ENCODE measurements at places on chromosomes 6 and 20.

GRCh38 chr6:20325641-20326421 lies 75.8 kb upstream of the E2F3 start:
- no peak for DNase-seq

DNA sequence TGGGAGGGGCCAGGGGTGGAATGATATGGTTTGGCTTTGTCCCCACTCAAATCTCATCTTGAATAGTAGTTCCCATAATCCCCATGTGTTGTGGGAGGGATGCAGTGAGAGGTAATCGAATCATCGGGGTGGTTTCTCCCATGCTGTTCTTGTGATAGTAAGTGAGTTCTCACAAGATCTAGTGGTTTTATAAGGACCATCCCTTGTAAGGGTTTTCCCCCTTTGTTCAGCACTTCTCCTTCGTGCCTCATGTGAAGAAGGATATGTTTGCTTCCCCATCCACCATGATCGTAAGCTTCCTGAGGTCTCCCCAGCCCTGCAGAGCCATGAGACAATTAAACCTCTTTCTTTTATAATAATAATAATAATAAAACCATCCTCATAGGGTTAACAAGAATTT lies 88.8 kb upstream of the PRND start:
- DNase-seq, result no peak

DNA sequence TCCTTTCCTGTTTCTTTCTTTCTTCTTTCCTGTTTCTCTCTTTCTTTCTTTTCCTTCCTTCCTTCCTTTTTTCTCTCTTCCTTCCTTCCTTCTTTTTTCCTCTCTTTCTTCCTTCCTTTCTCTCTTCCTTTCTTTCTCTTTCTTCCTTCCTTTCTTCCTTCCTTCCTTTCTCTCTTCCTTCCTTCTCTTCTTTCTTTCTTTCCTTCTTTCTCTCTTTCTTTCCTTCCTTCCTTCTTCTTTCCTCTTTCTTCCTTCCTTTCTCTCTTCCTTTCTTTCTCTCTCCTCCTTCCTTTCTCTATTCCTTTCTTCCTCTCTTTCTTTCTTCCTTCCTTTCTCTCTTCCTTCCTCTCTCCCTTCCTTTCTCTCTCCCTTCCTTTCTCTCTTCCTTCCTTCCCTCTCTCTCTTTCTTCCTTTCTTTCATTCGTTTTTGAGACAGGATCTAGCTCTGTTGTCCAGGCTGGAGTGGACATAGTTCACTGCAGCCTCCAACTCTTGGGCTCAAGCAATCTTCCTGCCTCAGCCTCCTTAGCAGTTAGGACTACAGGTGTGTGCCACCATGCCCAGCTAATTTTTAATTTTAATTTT lies 170.8 kb upstream of the GMDS start:
- DNase-seq, result no peak

GRCh38 chr6:44659726-44660125 lies 272.2 kb downstream of the CDC5L start:
- DNase-seq, result peak; percentile 62

DNA sequence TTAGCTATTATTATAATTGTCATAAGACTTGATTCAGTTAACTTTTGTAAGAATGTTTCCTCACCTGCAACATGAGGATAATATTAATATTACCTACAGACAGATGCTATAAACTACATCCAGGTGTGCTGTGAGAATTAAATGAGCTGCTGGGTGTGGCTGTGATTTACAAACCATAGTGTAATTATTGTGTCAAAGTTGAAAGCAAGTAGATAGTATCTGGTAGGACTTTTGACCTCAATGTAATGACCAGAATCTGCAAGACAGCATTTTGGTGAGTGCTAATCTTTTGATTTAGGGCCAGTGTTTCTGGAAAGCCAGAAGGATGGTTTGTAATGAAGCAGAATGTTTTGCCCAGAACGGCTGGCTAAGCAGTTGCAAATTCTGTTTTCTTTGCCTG lies 162.5 kb downstream of the TRMT11 start:
- no peak for DNase-seq

- DNase-seq, result peak; percentile 5
Measured at GRCh38 chr6:155604991-155605390, 149.4 kb upstream of the NOX3 start.

- no peak for DNase-seq
Measured at GRCh38 chr6:305371-306206, 13.3 kb downstream of the DUSP22 start.

DNA sequence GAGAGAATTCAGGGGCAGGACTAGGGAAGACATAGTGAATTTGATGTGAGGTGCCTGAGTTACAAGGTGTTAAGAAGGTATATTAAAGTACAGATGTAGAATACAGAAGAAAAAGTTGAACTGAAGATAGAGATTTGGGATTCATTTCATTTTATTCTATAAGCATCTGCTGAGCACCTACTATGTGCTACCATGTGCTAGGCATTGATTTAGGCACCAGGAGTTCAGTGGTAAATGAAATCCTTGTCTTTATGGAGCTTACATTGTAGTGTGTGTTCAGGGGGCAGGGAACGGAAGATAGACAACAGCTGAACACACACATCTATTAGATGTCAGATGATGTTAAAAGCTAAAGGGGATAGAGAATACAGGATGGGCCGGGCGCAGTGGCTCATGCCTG lies 2.8 kb downstream of the RSPH9 start:
- no peak for DNase-seq

DNA sequence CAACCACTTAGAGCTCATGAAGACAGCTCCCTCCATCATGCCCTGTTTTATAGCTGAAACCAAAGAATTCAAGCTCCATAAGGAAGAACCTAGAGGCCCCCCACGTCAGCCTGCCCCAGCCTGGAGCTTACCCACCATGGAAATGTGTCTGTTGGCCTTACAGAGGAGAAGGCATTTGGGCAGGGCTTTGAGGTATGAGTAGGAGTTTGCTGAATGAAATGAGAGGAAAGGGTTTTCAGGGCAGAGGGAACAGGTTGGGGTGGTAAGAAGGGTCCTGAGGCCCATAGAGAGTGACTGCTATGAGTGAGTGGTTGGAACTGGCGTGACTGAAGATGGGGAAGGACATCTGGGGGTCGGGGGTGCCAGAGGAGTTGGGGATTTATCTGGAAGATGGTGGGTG lies 12.7 kb upstream of the GATA5 start:
- no peak for DNase-seq

GRCh38 chr6:99867026-99867425 lies 127.0 kb downstream of the MCHR2 start:
- no peak for DNase-seq

GRCh38 chr6:34206726-34207125 lies 29.9 kb upstream of the HMGA1 start:
- DNase-seq, result no peak

DNA sequence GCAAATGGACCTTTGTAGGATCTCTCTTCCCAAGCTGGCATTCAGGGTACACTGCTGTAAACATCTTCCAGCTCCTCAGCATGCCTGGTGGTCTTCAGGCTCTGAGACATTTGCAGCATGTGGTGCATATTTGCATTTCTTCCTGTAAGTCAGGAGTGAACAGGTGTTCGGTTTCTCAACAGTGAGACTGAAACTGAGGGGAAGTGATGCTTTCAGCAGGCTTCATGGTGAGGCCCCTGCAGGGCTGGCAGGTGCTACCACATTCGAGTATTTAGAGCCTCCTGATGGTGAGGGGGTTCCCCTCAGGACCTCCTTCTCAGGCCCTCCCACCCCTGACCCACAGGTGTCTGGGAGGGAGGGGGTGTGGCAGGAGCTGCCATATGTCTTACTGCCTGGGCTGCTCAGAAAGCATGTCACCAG lies 15.1 kb downstream of the MYBL2 start:
- DNase-seq, result no peak

- peak; percentile 53 for DNase-seq
Measured at GRCh38 chr20:25309395-25310267, 61.7 kb downstream of the PYGB start.

DNA sequence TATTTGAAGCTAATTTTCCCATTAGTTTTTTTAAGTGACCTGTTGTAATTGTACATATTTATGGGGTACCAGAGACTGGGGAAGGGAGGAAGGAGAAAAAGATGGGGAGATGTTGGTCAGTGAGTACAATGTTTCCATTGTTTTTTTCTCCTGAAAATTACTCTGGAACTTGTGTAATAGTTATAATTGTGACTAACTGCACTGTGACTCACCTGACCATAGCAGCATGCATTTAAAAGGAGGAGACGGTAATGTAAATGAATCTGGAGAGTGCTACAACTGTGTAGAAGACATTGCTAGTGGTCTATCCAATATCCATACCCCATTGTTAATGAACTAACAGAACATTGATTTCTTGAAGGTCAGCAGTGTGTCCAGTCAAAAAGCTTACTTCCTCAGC lies 133.4 kb downstream of the RFPL4B start:
- peak; percentile 48 for DNase-seq

DNA sequence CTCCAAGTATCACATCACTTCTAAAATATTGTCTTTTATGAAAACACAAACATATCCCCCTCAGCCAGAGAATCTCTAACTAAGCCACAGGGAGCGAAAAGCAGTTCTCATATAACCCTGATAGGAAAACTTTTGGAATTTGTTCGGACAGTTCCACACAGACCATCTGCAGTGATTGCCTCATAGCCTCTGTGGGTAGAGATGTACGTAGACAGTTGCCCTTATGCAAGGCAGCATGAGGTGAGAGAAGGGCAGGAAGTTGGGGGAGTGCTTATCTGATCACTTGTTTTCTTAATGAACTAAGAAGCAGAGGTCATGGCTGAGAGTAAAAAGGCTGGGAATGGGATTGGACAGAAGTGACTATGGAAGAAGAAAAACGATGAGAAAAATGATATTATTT lies 39.6 kb downstream of the SLC23A2 start:
- peak; percentile 78 for DNase-seq

GRCh38 chr6:13767121-13767808 lies 47.1 kb downstream of the MCUR1 start:
- peak; percentile 56 for DNase-seq

- no peak for DNase-seq
Measured at GRCh38 chr6:160224639-160225237, 33.9 kb downstream of the SLC22A2 start.

GRCh38 chr20:48826069-48826468 lies 1.7 kb downstream of the PREX1 start:
- DNase-seq, result no peak

- peak; percentile 18 for DNase-seq
Measured at GRCh38 chr6:33824461-33825154, 20.8 kb upstream of the MLN start.

DNA sequence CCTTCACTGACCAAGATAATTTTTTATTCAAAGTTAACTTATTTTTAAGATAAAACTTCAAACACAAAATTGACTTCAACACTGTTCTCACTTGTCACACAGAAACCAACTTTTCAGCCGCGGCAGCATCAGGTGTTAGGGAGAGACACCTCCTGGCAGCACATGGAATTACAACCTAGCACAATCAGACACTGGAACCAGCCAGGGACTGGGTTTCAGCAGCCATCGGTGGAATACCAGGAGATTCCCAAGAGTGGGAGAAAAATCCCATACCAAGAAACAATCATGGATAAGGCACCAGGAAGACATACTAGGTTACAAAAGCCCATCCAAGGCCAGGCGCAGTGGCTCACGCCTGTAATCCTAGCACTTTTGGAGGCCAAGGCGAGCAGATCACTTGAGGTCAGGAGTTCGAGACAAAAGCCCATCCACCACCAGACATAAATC lies 70.0 kb downstream of the SNX5 start:
- peak; percentile 63 for DNase-seq

DNA sequence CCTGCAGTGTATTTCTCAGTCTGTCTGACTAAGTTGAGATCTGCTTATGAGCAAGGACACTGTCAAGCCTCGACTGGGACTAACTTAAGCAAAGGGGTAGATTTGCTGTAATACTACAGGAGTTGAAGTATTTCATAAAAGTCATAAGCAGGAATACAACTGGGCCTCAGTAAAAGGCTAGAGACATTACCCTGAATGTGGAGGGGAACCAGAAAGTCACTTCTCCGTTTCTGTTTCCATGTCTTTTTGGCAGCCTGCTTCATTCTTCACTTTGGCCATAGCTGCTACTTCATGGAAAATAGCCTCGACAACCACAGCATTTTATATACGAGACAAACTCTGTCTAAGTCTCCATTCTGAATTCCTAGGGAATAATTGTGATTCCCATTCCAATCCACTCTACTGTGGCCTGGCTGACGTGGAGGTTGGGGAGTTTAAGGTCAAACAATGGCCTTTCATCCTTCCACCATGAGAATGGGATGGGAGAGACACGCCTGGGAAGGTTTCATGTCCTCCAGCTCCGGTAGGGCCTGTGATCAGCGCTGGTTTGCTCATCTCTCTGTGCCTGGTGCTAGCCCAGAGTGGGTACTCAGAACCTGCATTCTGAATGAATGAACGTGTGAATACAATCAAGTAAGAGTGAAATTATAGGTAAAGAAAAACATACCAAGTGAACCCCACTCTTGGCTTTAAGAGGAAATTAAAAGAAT lies 37.1 kb upstream of the DUSP22 start:
- DNase-seq, result no peak

GRCh38 chr20:44566018-44566417 lies 16.4 kb upstream of the PKIG start:
- no peak for DNase-seq

DNA sequence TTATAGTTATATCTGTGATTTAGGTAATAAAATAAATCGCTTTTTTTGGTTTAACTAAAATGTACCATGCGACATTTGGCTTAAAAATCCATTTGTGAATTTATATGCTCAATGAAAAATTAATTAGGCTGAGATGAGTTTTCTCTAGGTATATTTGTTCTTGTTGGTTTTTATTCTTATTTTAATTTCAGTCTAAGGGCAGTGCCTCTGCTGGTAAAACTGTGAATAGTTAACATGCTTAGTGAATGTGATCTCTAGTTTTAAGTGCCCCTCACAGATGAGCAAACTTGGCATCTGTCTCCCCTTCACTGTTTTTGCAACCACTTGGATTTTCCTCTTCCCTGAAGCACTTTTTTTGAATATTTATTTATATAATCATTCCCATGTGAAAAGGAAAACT lies 822.7 kb downstream of the GRIK2 start:
- no peak for DNase-seq

GRCh38 chr6:139545206-139546105 lies 171.0 kb upstream of the CITED2 start:
- no peak for DNase-seq

GRCh38 chr6:24004659-24005058 lies 121.4 kb upstream of the NRSN1 start:
- DNase-seq, result no peak

DNA sequence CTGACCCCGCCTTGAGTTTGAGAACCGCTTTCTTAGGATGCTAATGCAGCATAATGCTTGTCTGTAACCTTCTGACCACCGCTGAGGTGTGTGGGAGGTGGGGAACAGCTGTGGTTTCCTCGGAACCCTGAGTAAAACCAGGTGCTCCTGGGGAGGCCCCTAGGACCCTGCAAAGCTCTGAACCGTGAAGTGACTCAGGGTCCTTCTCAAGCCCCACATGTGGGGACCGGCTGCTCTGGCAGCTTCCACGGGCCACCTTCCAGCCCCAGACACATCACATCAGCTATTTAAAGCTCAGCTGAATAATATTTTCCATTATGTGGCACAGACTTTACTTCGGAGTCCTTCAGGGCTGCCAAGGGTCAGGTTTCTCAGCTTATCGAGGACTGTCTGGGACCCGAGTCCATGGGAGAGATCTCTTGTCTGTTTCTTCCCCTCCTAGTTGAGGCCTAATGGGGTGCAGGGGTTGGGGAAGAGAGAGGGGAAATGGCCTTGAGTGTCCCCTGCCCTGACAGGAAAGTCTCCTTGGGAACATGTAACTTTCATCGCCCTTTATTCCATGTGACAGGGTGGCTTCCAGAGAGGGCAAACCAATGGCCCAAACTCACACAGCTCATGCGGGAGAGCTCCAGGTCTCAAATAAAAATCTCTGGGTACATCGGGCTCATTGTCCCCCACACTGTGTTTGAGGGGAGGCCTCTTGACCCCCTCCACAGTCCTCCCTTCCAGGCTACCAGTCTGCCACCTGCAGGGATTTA lies 186.1 kb upstream of the SLC24A3 start:
- DNase-seq, result no peak

GRCh38 chr6:119308048-119308570 lies 41.5 kb downstream of the MAN1A1 start:
- DNase-seq, result peak; percentile 84
